ENCODE measurements at places on chromosomes 5 and 9.

DNA sequence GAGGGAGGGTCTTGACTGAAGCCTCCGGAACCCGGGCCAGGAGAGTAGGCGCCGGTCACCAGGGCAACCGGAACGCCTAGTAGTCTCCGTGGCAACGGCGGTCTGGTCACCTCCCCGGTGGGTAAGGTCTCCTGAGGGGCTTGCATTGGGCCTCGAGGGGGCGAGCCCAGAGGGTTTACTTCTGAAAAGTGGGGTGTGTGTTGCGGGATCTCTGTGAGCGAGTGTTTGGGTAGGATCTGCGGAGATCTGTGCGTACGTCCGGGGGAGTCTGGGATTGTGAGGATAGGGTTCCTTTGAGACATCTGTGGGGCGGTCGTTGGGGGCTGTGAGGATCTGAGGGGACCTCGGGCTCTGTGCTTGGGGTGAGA lies at the start of gene FAM221B:
TSS of gene FAM221B (minus strand) at position 17 of the 368 bp plus-strand sequence. CDS start 2,571 bp downstream, outside the sequence.
- DNase-seq: no peak

GRCh38 chr5:107958861-107959260 lies 288.1 kb upstream of the EFNA5 start:
- DNase-seq: no peak

DNA sequence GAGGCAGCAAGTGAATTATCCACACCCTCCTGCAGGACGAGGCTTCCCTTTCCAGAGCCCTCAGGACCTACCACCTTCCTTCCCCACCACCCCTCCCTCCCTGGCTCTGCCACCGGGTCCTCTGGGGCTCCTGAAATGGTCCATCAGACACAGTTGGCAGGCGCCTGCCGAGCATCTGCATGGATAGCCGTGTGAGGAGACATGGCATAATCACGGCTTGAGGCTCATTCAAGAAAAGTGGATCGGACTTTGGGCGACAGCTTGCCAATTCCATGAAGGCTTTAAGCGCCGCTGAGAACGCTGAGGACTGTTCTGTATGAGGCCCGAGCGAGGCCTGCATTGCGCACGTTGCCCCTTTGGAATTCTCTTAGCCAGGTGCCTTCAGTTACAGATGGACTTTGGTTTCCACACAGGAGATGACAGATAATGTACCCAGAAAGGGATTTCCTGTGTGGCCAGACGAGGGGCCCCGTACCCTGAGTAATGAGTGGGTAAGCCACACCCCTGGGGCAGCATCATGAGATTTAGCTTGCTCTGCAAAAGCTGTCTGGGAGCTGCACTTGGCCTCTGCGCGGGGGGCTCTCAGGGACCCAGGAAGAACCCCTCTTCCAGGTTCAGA lies 179.8 kb downstream of the OLFM1 start:
- DNase-seq: no peak

DNA sequence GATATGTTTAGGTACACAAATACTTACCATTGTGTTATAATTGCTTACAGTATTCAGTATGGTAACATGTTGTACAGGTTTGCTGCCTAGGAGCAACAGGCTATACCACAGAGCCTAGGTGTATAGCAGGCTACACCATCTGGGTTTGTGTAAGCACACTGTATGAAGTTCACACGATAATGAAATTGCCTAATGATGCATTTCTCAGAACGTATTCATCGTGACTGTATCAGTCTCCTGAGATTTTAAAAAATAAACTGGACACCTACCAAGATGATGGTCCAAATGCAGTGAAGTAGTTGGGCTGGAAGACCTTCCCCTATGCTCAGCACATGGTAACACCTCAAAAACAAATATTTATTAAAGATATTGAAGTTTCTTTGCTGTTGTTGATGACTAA lies 103.3 kb upstream of the NFIB start:
- no peak for DNase-seq

DNA sequence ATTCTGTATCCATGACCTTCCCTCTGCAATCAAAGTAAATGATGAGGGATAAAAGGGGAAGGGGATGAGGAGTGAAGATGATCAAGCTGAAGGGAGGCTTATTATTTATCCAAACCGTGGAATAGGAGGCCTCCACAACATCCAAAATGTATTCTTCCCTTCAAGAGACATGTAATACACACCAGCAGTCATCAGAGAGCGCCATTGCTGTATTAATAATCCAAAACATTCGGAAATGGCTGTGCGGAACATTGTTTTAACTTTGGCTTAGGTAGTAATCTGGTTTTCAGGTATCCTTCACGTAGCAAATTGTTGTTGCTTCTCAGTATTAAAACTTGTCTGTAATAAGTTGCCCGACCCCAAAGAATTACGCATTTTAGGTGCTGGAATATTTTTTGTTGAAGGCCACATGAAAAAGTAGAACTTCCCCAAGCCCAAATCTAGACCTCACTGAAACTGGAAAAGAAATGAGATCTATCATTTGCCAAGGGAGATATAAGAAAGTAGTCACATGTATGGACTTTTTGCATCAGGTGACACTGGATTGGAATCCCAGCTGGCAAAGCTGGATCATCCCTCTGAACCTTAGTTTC lies 2.6 kb upstream of the BOD1 start:
- no peak for DNase-seq

GRCh38 chr5:93735378-93735777 lies 6.0 kb downstream of the POU5F2 start:
- no peak for DNase-seq

- no peak for DNase-seq
Observed at GRCh38 chr9:1429297-1429696, 379.1 kb downstream of the DMRT2 start.

DNA sequence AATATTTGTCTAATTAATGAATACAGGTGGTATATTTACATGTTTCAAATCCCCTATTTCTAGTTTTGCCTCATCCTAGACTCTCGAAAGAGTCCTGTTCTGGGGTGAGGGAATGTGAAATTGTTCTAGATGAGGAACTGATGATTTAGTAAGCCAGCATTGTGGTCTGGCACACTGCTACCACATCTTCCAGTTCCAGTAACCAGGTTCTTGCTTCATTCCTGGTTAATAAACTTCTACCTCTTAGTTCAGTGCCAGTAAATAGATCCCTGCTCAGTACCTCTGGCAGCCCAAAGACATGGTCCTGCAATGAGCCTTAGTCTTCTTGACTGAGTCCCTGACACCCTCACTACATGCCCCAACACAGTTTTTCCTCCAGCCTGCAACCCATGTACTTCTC lies 207.7 kb downstream of the SREK1 start:
- DNase-seq: no peak

- no peak for DNase-seq
Observed at GRCh38 chr9:106691627-106692026, 171.3 kb upstream of the ZNF462 start.

- no peak for DNase-seq
Observed at GRCh38 chr5:135921388-135921787, 25.7 kb upstream of the IL9 start.

- no peak for DNase-seq
Observed at GRCh38 chr5:111511831-111512374, 432 bp downstream of the STARD4 start.

DNA sequence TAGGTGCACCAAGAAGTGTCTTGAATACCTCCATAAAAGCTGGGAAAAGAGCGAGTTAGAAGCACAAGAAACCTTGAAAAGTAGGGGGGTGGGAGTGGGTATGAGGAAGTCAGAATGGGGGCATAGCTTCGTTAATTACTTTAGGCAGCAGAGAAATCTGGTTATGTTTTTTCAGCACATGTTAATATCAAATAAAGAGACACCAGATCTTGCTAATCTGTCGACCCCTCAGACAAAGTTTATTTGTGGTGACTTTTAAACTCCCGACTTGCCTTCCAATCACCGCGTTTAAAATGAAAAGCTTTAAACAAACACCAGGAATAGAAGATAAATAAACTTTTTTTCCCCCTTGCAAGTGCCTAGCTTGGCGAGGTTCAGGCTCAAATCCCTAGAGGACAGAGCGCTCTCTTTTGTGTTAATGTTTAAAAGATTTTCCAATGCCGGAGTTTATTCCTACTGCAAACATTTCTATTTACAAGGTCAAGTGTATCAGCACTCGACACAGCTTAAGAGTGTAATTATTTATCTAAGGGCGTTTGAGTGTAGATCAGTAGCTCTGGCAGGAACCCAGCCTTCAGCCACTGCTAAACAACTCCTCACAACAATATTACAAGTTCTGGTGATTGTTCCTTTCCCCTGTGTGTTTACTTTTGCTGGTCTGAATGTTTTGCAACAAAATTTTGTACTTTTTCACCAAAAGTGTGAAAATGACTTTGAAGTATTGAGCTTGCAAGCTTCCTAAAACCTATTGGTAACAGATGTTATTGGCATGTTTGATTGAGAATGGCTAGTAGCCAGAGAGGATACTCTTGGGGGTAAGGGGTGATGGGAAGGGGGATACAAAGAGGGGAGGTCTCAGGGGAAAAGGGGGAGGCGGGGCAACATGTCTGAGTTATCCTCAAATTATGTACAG lies 3.8 kb downstream of the GAS1 start:
- no peak for DNase-seq

GRCh38 chr5:126503602-126504104 lies 80.4 kb downstream of the GRAMD2B start:
- DNase-seq: no peak

- no peak for DNase-seq
Observed at GRCh38 chr9:7119612-7120011, 361.8 kb downstream of the KDM4C start.

GRCh38 chr5:180548563-180548962 lies 42.7 kb downstream of the SCGB3A1 start:
- no peak for DNase-seq

- no peak for DNase-seq
Observed at GRCh38 chr5:97554977-97555643, 372.1 kb upstream of the RIOK2 start.

DNA sequence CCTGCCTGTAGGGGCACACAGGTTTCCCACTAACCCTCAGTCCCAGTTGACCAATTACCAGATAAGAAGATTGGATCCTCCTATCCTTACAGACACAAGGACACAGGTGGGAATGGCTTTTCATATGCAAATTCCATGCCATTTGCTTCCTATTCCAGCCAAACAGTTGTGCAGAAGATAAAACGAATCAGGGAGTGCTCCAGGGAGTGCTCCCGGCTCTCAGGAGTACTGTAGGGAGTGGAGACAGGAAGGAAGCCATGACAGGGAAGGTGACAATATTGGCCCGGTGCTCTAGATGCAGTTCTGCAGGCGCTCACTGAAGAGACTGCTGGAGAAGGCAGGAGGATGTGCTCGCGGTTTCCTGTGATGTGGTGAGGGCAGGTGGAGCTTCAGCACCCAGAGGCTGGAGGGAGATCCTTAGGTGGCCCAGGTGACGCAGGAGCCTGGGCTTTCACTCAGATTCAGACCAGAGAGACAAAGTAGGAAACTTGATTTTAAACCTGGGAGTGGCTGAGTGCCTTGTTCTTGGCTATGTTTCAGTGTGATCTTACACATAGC lies 260.0 kb downstream of the AUH start:
- peak; percentile 37 for DNase-seq

DNA sequence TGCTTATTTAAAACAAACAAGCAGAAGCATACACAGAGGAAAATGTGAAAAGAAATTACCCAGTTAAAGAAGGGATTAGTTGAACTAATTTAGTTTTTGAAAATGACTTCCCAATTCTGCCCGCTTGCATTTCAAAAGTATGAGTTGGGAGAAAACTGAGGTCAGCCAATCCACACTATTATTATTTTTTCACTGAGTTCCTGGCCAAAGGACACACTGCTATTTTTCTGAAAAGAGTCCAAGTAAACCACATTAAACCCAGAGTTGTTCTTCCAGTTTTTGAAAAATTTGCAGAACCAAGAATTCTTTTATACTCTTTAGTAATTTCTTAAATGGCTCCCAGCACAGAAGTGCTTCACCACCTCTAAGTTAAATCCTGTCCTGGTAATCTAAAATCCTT lies 7.5 kb downstream of the SMU1 start:
- no peak for DNase-seq
